ENCODE measurements at places on chromosomes 7 and 10. TPM values are rescaled to one million over a fixed set of nuclear protein-coding genes. Genes with fewer than 3 reads are reported as not detected.

The GOLGA7B gene
- total RNA-seq = 0.57 TPM

The SLC26A3 gene
- not detected for total RNA-seq

The HABP2 gene
- total RNA-seq = not detected

The MEOX2 gene
- not detected for total RNA-seq

The CALML5 gene
- not detected for total RNA-seq

The NPTX2 gene
- not detected for total RNA-seq

The PRSS58 gene
- total RNA-seq = not detected

The NEUROD6 gene
- not detected for total RNA-seq

The SDK1 gene
- total RNA-seq = 1.1 TPM

The FAM237B gene
- total RNA-seq = not detected

The PIK3CG gene
- total RNA-seq = 14.3 TPM

The THNSL1 gene
- 9.5 TPM for total RNA-seq

The PRSS2 gene
- not detected for total RNA-seq

The OR6V1 gene
- not detected for total RNA-seq

The MMRN2 gene
- total RNA-seq = not detected

The HMX2 gene
- 0.18 TPM for total RNA-seq

The GNGT1 gene
- not detected for total RNA-seq

The AUTS2 gene
- total RNA-seq = 3.0 TPM

The SORBS1 gene
- total RNA-seq = 1.0 TPM

The HOXA7 gene
- total RNA-seq = not detected

The NUTM2A gene
- total RNA-seq = 0.39 TPM

The CTBP2 gene
- 0.12 TPM for total RNA-seq

The NEURL1 gene
- total RNA-seq = 2.3 TPM

The FGF8 gene
- not detected for total RNA-seq

The CRTAC1 gene
- not detected for total RNA-seq

The WAC gene
- total RNA-seq = 103 TPM

The MYL10 gene
- total RNA-seq = not detected

The SPDYE16 gene
- total RNA-seq = 0.18 TPM

The EPO gene
- not detected for total RNA-seq

The ZNF277 gene
- total RNA-seq = 17.6 TPM

The FAM107B gene
- 126 TPM for total RNA-seq

The GRID1 gene
- total RNA-seq = not detected

The PTPN20 gene
- total RNA-seq = 2.0 TPM

The NSUN5 gene
- 50.6 TPM for total RNA-seq

The SEMA3E gene
- not detected for total RNA-seq

The PLCE1 gene
- 0.04 TPM for total RNA-seq

The PRXL2A gene
- total RNA-seq = 15.0 TPM

The SEMA3A gene
- 1.4 TPM for total RNA-seq

The RAPGEF5 gene
- total RNA-seq = 1.5 TPM

The NKX6-2 gene
- total RNA-seq = not detected

The GARIN1A gene
- 0.07 TPM for total RNA-seq

The TMEM229A gene
- not detected for total RNA-seq

The SRRM3 gene
- 0.09 TPM for total RNA-seq

The GDF10 gene
- total RNA-seq = 0.30 TPM

The MSMB gene
- not detected for total RNA-seq

The UTF1 gene
- not detected for total RNA-seq

The PRPF18 gene
- total RNA-seq = 22.1 TPM

The AKR1D1 gene
- total RNA-seq = not detected

The HOXA5 gene
- not detected for total RNA-seq

The BTBD16 gene
- not detected for total RNA-seq

The ZNF248 gene
- total RNA-seq = 7.3 TPM

The NOM1 gene
- total RNA-seq = 32.1 TPM

The DLX6 gene
- total RNA-seq = not detected

The PTPN12 gene
- 12.0 TPM for total RNA-seq

The MMD2 gene
- total RNA-seq = not detected

The STAM gene
- 23.8 TPM for total RNA-seq

The GJC3 gene
- 1.1 TPM for total RNA-seq

The ABCB4 gene
- 0.39 TPM for total RNA-seq

The BUB3 gene
- total RNA-seq = 242 TPM
